ENCODE measurements at places on chromosomes 3 and 15. TPM values are rescaled to one million over a fixed set of nuclear protein-coding genes. Genes with fewer than 3 reads are reported as not detected.

The PLSCR2 gene
- total RNA-seq: not detected

DNA sequence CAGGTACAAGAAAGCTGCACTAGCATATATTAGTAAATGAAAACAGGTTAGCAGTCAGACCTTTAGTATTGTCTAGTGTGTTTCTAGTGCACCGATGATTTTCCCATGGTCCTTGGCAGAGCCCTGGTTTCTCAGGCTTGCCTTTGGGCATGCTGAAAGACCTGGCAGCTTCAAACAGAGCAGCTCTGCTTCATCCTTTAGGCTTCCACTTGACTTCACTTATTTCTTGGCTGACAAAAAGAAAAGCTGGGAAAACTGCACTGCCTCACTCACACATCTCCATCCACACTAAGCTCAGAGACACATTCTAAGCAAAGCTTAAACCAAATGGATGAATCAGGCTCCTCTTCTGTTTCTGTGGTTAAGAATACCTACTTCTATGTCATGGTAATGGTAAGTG, 374.8 kb upstream of the PDZRN3 start:
- peak; percentile 1 for DNase-seq

- no peak for DNase-seq
Observed at GRCh38 chr15:92616621-92617548, 38.7 kb downstream of the FAM174B start.

GRCh38 chr3:133812872-133813271, 7.3 kb downstream of the SRPRB start:
- no peak for DNase-seq

DNA sequence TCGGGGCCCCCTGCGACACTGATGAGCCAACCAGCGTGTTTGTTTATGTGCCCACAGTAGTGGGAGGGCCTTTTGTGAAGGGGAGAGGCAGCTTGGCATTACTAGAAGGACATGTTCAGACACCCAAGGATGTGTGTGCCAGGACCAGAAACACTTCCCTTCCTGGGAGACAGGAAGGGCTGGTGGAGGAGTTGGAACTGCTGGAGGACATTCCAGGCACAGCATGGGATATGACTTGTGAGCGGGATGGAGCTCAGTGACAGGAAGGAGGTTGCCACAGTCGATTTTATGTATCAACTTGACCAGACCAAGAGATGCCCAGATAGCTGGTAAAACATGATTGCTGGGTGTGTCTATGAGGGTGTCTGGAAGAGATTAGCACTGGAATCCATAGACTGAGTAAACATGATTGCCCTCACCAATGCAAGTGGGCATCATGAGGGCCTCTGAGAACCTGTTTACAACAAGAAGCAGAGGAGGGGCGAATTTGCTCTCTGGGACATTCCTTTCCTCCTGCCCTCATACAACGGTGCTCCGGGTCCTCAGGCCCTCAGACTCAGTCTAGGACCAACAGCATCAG, 106.4 kb upstream of the TLE3 start:
- no peak for DNase-seq

DNA sequence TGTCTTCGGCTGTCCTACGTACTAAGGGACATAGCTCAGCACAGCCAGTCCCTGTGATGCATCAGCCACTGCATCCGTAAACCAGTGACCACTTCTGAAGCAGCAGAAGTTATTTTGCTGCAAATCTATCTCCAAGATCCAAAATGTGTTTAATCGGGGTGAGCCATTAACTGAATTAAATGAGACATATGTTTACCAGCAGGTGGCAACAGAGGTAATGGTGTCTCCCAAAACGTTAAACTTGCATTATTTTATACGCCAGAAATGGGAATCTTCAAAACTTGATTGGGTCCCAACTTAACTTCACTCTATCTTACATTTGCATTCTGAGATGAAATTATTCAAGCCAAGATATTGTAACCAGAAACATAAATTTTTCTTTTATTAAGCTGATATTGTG, 75.3 kb upstream of the BOC start:
- peak; percentile 13 for DNase-seq

GRCh38 chr3:53103397-53104296, 26.6 kb downstream of the RFT1 start:
- peak; percentile 27 for DNase-seq
